GM20000 (cell line): ENCODE measurements at places on chromosomes 12 and 14.
A peak's percentile ranks its signal among the peaks of the same experiment; 100 is the strongest.

DNA sequence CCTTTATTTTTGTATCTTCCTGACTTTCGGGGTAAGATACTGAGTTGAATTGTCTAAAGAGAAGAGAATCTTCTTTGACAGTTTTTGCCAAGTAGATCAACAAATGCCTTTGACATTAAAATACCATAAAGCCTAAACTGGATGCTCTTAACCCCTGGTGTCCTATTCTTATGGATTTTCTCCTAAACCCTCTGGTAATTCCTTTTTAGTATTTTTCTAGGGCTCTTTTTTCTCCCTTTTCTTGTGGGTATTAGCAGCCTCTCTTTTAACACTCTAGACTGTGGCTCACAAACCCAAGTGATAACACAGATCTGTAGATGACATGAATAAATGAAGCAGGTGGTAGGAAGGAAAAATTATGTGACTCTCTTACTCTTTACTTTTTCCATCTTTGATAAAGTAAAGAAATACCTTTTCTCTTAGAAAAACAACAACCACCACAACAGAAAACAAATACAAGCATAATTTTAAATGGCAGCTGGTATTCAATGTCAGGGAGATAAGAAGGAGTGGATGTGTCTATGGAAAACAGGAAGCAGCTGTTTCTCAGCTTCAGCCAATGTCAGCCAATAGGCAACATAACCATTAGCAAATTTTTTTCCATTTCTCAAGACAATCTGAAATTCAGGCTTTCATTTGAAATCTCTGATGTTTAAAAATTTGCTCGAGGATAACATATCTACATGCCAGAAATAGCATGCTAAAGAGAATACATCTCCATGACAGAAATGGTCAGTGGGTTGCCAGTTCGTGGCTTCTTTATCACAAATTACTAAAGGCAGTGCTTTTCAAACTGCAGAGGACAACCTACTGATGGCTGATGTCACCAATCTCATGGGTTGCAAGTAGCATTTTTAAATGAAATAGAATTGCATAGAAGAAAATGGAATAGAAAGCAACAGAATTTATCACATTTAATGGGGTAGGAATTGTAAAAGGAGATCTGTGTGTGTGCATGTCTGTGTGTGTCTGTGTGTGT, 123.1 kb upstream of the KRR1 start:
- DNase-seq, result no peak

DNA sequence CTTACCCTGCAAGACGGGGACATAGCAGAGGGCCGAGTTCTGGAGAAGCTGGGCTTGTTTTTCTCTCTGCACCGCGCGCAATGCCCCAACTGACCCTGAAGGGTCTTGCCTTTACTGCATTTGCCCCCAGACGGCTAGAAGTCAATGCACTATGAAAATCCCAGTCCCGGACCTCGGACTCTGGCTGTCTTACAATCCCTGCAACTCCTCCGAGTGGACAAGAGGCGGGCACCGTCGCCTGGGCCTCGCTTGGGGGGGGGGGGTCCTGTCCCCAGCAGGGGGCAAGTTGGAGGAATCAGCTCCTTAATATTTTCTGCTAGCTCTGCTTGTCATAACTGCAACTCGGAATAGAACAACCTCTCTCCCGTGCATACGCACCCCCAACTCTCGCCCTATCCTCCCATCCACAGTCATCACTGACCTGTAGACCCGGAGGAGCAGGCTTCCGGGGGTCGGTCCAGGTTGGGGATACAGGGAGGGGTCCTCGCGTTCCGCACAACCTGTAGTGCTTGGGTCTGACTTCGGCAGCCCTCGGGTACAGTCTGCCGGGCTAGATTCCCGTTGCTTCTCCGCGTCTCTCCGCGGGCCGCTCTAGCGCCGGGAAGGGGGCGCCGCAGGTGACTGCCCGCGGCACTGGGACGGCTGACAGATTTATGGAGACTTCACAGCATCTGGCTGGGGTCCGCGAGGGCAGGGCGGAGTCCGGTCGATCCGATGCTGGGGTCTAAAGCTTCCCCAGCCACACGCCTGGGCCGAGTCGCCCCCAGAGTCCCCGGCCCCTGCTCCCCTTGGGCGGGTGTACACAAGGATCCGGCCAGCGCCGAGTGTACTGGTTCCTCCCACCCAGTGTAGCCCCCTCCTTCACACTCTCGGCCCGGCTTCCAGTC, 3.3 kb upstream of the PAX9 start:
- DNase-seq, result no peak

DNA sequence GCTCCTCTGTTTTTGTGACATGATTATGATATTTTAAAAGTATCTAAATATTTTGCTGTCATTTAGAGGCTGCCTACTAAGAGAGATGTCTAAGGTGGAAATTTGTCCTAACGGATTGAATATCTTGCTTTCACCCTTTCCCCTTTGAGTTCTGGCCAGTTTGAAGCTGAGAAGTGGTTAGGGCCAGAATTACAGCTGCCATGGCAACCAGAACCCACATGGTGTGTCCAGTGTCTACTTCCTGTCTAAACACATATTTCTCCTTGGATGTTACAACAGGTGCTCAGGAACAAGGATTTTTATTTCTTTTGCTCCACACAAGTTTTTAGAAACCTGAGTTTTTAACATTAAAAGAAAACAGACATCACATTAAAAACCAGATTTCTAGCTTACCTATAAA, 335.1 kb upstream of the OR4E1 start:
- no peak for DNase-seq

- DNase-seq, result no peak
Observed at GRCh38 chr12:51373187-51373586, 18.0 kb downstream of the GALNT6 start.

- DNase-seq, result no peak
Observed at GRCh38 chr14:104309657-104310369, 171.4 kb downstream of the KIF26A start.

- DNase-seq, result no peak
Observed at GRCh38 chr14:53161758-53162435, 8.8 kb upstream of the DDHD1 start.

GRCh38 chr12:110266980-110267620, 13.9 kb upstream of the ATP2A2 start:
- no peak for DNase-seq

DNA sequence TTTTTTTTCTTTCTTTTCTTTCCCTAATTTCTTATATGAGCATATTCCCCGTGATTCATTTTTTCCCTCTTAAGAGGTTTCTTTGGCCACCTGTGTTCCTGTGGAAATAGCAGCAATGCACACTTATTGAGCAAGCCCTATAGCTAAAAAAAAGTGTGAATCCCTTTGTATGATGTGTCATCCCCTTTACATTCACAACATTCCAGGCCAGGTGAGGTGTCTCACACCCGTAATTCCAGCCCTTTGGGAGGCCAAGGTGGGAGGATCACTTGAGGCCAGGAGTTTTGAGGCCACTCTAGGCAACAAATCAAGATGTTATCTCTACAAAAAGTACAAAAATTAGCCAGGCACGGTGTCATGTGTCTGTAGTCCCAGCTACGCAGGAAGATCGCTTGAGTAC, 700.4 kb upstream of the TBX3 start:
- no peak for DNase-seq

DNA sequence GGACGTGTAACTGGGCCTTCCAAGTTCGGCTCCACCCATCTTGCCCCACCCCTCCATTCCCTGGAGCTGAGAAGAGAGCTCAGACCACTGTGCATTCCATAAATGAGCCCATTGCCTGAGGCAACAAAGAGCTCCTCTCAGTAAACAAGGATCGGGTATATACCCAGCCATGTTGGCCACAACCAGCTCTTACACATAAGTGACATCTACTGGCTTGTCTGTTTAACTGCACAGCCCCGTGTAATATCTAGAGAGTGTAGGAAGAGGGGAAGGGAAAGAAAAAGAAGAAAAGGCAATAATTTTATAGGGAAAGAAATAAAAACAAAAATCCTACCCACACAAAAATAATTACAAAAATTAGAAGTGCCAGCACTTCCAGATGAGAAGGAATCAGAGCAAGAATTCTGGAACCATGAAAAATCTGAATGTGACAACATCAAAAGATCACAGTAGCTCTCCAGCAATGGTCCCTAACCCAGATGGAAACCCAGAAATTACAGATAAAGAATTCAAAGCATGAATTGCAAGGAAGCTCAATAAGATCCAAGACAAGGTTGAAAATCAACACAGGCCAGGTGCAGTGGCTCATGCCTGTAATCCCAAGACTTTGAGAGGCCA, 308.1 kb downstream of the RPAP3 start:
- DNase-seq, result peak; percentile 16

DNA sequence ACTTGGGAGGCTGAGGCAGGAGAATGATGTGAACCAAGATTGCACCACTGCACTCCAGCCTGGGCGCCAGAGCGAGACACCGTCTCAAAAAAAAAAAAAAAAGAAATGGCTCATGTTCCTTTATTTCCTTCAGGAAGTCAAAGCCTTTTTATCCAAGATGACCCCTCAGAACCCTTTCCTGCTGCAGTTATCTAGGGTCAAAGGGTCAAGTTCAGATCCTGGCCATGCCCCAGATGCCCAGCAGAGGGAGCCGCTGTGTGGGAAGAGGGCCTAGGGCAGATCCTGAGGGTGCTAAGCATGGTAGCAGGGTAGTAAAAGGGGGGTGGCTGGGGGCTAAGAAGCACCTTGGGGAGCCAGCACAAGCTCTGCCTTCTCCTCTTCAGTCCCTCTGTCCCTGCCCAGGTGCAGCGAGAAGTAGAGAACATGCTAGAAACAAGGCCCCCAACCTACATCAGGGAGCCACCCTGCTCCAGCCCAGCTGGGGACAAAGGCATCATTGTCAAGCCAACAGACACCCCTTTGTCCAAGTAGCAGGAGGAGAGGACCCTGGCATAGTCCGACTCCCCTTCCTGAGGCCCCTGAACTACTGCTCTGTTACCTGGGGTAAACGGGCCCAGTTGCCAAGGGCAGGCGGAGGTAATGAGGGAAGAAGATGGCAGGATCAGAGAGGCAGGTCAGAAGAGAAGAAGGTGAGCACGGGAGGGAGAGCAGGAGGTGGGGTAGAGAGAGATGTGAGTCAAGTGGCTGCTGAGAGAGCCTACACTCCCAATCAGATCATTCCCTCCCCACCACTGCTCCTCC, 6.5 kb downstream of the NFE2 start:
- DNase-seq, result peak; percentile 72

DNA sequence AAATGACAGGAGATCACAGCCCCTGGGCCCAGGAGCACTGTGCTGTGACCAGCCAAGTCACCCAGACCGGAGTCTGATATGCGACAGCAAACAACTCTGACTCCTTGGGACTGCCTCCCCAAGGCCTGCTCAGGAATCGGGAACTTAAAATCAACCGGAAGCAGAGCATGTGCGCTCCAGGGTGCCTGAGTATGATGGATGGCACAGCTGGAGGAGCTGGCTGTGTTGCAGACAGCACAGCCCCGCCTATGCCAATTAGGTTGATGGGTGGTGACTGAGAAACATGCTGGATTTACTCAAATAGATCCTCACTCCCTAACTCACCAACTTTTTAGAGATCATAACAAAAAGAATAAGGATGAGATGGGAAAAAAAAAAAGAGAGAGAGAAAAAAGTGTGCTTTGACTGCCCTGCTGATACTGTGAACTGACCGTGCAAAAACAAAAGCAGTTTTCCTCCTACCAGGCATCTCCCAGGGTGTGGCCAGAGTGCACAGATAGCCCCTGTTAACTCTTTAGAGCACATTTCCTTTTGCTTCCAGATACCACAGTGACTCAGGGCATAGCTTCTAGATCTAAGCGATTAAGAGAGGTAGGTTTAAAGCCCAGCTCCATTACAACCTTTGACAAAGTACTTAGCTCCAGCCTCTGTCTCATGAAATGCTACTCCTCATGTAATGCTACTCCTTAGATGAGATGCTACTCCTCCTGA, 27.4 kb upstream of the STON2 start:
- DNase-seq, result no peak

GRCh38 chr12:9760699-9761418, at the start of gene CD69:
Gene CD69 (minus strand): TSS chr12:9760901. CDS start chr12:9760820, 81 bp downstream.
- DNase-seq, result peak; percentile 42

- DNase-seq, result no peak
Observed at GRCh38 chr14:76434220-76434619, 58.3 kb downstream of the ESRRB start.

GRCh38 chr14:96055065-96055752, 16.0 kb downstream of the C14orf132 start:
- no peak for DNase-seq

DNA sequence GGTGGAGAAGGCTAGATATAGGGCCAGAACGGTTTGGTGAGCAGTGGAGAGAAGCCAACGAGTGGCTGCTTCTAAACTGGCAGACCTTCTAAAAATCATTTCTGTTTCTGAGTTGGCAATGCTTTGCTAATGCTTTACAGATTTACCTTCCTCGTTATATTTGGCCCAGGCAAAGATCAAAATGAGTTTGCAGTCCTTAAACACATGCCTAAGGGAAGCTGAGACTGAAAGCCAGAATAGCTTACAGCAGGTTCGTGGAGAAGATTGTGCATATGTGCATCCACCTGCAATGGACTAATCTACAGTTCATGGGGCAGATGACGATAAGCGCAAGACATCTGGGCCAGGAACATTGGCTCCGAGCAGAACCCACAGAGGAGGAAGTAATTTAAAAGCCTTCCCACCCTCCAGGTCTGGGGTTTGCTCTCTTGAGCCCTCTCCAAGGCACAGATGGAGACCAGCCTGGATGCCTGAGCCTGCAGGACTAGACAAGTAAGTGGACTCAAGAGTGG, 99.4 kb downstream of the NINJ2 start:
- DNase-seq, result no peak

- no peak for DNase-seq
Observed at GRCh38 chr14:92586963-92587699, 73.5 kb downstream of the RIN3 start.

DNA sequence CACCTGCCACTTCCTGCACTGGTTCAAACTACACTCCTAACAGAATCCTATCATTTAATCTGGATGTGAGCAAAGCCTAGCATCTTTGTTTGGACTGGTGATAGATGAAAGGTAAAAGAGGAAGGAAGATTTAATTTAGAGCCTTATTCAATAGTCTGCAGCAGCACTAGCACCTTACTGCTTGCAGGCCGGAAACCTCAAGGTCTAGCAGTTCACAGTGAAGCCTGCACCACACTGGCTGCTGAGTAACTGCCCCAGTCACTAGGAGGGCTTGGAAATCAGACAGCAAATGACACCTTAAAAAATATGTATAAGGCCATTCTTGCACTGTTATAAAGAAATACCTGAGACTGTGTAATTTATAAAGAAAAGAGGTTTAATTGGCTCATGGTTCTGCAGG, 358.0 kb downstream of the DAD1 start:
- DNase-seq, result peak; percentile 15
